ENCODE measurements at places on chromosomes 5 and 9.

DNA sequence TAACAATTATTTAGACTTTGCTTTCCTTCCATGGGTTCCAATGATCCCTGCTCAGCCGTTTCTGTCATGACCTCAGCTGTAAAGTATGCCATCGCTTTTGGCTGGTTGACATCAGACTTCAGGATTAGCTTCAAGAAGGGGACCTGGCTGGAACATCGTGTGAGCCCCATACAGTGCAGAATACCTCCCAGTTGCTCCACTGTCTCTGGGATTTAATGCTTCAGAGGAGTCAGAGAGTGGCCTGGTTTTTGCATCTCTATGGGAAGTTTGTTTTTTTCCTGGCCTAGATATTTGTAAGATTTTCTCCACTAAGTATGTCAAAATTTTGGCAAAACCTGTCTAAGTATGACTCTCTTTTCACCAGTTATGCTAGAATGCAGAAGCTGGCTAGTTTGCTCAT lies 216.9 kb downstream of the GABBR2 start:
- no peak for DNase-seq

- no peak for DNase-seq
These were observed 37.4 kb downstream of the ELOVL7 start for GRCh38 chr5:60806591-60807243.

- DNase-seq = no peak
These were observed 125.4 kb downstream of the PTTG1 start for GRCh38 chr5:160547061-160547460.

DNA sequence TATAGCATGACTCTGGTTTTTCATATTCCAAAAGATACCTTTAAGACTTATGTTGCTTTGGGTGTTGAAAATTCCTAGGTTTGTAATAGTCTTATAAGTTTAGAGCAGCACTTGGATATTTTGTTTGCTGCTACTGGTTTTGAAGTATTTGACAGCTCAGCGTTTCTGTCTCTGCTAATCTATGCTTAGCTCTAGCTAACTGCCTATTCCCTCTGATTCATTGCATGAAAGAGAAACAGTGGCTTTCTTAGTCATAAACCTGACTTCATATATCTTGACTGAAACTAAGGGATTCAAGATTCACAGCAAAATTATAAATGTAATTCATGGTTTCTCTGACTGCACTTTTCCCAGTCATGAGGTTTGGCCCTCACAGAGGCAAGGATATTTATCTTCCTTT lies 35.6 kb upstream of the ANXA1 start:
- no peak for DNase-seq

DNA sequence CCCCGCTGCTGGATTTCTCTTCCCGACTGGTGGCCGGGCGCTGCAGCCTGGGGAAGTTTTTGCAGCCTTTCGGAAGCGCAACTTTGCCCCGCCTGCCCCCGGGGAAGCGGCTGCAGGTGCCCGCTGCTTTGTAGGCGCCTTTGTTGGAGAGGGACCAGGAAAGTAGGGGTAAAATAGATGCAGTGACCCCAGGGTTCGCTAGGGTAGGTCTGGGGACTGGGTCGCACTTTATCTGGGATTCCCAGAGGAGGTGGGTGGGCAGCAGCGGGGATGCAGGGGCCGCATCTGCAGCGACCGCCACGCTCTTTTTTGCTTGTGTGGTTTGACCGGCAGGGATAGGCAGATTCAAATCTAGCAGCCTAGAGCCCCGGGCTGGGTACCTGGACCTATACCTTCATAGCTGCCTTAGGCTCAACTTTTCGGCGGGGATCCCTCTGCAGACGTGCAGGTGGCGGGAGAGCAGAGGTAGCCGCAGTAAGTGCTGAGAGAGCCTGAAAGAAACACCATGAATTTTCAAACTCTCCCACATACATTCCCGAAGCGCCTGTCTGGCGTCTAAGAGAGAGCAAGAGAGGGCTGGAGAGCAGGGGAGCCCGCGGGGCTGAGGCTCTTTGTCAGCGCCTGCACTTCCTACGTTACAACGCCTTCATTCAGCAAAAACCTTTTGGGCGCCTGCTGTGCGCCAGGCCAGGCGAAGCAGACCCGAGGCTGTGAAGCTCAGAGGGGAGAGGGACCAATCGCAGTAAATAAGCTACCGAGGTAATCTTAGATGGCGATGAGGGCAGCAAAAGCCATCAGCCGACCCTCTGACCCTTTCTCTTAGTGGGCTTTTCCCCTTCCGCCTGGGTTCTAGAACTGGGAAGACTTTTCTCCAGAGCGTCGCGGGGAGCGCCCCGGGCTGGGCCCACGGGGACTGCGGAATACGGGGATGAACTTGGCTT lies 642 bp downstream of the SV2C start:
- no peak for DNase-seq

- DNase-seq = no peak
These were observed 91.4 kb downstream of the JAKMIP2 start for GRCh38 chr5:147691130-147691529.

- no peak for DNase-seq
These were observed 124.1 kb upstream of the TBC1D2 start for GRCh38 chr9:98379572-98379971.

DNA sequence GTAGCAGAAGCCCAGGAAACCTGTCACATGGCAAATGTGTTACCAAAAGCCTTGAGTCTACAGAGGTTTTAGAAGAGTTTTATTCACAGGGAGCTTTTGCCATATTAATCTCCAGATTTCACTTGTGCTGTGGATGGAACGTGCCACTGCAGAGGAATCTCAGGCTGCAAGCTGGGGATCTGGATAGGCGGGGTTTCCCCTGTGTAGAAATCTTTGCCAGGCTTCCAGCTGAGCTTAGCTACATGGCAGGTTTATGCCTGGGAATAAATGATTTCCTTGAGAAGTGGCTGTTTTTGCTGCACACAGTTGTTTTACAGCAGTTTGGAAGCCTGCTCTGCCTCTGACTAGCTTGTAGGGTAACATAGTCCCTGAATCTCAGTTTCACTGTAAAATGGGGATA lies 224.6 kb upstream of the PLPPR1 start:
- DNase-seq = no peak

DNA sequence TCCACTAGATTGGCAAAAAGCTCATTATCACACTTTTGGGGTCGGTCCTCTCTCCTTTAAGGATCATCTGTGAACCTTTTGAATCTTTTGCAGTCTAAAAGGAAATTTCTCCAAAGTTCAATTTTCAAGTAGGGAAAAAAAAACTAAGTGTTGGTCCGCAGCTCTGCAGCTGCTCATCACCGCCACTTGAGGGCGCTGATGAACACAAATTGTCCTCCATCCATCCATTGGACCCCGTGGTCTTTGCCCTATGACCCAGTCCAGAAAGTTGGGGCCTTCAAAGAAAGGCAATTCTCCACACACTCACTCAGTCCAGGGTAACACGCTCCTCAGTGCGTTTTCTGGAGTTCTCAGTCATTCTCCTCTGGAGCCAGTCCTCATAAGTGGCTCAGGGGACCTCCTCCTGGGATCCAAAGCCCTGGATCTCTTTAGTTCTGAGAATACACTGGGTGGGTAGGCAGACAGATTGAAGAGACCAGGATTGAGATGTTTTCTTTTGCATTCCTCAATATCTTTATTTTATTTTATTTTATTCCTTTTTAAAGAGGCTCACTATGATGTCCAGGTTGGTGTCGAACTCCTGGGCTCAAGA lies 63.6 kb upstream of the SLC28A3 start:
- DNase-seq = no peak

- no peak for DNase-seq
These were observed 316.2 kb upstream of the HAPLN1 start for GRCh38 chr5:84036842-84037241.

DNA sequence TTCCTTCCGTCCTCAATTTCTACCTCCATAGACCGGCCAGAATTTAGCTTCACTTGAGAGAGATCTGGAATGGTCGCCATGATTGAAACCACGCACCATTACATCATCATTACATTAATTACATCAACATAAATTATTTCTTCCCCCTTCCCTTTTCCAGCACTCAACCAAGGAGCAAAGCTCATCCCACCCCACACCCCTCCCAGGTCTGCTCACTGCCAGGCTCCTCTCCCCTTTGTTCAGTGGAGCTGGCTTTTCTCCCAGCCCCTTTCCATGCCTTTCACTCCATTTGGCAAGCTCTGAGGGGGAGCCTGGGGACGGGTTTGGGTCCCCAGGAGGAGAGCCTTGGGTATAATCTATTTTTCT lies 8.4 kb downstream of the RACK1 start:
- no peak for DNase-seq

GRCh38 chr9:9799287-9799686 lies 813.5 kb downstream of the PTPRD start:
- DNase-seq = no peak

GRCh38 chr5:10703676-10704075 lies 57.4 kb downstream of the DAP start:
- no peak for DNase-seq

- no peak for DNase-seq
These were observed 43.2 kb downstream of the SEMA4D start for GRCh38 chr9:89454498-89455355.

- no peak for DNase-seq
These were observed 60.3 kb downstream of the FOXD1 start for GRCh38 chr5:73388306-73388684.

- DNase-seq = no peak
These were observed 1.8 kb upstream of the ASB6 start for GRCh38 chr9:129643706-129644105.

DNA sequence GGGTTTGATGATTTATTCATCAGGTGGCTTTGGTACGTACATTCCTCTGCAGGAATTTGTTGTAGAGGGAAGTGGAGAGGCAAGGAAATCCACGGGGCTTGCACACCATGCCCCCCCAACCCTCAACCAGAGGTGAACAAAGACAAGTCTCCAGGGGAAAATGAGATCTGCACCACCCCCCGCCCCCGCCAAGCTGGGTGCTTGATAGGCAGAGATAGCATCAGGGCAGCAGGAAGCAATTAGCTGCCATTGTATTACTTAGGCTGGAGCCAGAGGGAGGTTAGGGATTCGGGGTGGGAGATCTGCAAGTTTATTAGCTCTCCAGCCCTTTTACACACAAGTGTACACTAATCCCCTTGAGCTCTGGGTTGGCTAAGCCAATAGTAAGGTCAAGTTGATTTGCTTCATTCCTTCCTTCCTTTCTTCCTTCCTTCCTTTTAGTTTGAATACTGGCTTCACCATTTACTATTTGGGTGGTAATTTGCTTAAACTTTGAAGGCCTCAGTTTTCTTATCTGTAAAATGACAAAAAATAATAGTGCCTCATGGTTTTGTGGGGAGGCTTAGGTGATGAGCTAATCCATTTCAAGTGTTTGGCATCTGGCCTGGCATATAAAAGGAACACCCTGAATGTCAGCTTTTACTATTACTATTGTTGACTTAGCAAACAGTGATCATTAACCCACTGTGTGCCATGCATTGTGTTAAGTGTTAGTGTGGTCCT lies 34.1 kb downstream of the SPRY4 start:
- DNase-seq = no peak

DNA sequence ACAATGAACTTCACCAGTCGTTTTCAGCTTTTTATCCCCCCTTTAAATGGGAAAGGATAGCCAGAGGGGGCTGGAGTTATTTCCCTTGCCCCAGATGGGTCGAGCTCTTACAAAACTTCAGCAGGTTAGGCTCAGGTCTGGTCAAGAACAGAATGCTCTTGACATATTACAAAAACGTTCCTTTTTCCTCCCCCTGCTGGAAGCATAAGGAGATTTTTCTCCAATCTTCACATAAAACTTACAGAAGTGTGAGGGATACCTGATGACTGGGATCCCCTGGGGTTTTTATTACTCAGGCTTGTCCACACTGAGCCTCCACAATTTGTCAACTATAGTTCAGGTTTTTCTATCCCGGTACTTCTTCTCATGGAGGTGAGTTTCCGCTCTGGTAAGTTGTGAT lies 60.8 kb downstream of the CSF2 start:
- no peak for DNase-seq

GRCh38 chr9:71210326-71210725 lies 88.9 kb upstream of the TRPM3 start:
- no peak for DNase-seq

DNA sequence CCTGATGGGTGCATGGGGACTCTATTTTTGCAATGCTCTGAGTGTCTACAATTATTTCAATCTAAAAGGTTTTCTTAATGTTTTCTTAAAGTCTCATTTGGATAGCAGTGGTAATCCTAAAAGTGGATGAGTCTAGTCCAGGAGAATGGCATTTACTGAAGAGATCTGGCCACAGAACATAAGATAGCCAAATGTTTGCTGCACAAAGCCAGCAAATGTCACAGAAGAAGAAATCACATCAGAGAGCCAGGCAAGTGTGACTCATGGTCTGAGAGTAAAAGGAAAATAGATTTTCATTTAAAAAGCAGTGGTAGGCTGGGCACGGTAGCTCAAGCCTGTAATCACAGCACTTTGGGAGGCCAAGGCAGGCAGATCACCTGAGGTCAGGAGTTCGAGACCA lies 352.7 kb upstream of the GRAMD2B start:
- no peak for DNase-seq

GRCh38 chr5:94693043-94693822 lies 74.8 kb downstream of the SLF1 start:
- DNase-seq = no peak

DNA sequence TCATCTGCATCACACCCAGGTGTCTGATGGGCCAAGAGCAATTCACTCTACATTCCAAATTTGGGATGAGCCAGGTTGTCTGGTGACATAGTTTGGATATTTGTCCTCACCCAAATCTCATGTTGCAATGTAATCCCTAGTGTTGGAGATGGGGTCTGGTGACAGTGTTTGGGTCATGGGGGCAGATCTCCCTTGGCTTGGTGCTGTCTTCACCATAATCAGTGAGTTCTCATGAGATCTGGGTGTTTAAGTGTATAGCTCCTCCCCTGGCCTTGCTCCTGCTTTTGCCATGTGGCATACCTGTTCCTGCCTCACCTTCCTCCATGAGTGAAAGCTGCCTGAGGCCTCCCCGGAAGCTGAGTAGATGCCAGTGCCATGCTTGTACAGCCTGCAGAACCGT lies 7.4 kb upstream of the SIL1 start:
- no peak for DNase-seq

GRCh38 chr9:81474792-81475191 lies 214.6 kb downstream of the TLE1 start:
- DNase-seq = no peak

DNA sequence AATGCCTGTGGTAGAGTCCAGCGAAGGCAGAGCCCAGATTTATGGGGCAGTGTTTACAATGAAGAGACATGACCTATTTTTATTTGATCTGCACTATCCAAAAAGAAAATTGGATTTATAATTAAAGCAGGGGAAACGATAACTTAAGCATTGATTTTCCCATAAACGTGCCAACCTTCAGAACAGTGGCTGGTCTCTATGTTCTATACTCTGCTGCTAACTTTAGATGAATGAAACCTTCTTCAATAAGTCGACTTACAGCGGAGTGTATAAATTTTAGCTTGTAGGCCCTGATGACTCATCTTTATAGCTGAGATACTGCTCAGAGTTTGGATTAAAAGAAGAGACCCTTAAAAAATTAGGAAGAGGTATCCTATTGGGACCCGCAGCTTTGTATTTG lies 452.6 kb downstream of the TLR4 start:
- no peak for DNase-seq

- DNase-seq = no peak
These were observed 48.5 kb downstream of the WNK2 start for GRCh38 chr9:93232388-93232960.

DNA sequence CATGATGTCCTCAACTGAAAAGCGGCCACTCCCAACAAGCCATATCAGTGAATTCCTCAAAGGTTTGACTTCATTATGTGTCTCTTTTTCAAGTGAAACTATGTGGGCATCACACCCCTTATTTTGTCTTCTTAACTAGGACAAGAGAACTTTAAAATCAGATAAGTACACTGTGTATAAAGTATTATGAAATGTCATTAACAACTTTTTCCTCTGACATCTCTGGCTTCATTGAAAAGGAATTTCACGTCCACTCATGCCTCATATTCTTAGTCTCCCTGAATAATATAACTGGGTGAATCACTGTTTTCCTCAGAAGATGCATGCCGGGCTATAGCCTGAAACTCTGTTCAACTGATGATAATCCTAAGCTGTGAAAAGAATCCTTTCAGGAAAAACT lies 415.8 kb downstream of the ACTL7B start:
- no peak for DNase-seq
